ENCODE measurements at places on chromosomes 16 and 17.

DNA sequence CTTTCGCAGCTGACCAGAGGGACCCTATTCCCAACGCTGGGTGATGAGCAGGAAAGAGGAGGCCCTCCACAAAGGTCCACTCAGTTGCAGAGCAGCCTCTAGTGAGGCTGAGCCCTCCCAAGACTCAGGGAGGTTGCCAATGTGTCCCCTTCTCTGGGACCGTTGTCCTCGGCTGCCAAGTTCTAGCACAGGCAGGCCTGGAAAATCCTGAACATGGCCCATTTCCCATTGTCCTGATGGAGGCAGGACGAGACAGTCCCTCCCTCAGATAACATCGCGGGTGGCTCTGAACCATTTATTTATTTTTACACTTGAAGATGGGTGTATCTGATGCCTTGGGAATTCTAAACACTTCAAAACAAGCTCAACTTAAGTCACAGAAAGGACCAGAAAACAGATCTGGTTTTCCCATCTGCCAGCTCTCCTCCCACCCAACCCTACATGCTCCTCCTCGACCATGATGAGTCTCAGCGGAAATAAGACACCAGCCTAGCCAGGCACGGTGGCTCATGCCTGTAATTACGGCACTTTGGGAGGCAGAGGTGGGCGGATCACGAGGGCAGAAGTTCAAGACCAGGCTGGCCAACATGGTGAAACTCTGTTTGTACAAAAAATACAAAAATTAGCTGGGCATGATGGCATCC, 12.8 kb downstream of the CDIP1 start:
- DNase-seq, result no peak

- DNase-seq, result no peak
These were observed 30.3 kb upstream of the LRRC37A start for GRCh38 chr17:46264456-46265198.

GRCh38 chr16:9139965-9140364, 48.5 kb downstream of the HAPSTR1 start:
- DNase-seq, result no peak

GRCh38 chr17:319266-319665, 33.3 kb downstream of the RPH3AL start:
- no peak for DNase-seq

GRCh38 chr16:90019543-90020259, 445 bp upstream of the DBNDD1 start:
- no peak for DNase-seq

DNA sequence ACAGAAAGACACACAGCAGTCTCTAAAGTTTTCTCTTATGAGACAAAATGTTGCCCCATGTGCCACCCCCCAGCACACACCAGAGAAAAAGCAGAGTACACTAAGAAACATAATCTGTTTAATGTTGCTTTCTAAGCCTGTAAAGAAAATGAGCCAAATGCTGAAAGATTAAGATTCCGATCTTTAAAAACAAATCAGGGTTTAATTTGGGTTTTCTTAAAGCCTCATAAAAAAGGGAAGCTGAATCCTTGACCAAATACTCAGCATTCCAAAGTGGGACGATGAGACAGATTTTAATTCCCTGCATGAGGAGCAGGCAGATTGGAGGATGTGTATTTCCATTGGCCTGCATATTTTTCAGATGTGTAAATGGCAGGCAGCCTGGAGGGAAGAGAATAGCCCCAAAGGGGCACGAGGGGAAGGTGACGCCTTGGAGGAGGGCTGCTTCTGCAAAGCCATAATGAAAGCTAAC, 118.4 kb downstream of the COPRS start:
- no peak for DNase-seq

DNA sequence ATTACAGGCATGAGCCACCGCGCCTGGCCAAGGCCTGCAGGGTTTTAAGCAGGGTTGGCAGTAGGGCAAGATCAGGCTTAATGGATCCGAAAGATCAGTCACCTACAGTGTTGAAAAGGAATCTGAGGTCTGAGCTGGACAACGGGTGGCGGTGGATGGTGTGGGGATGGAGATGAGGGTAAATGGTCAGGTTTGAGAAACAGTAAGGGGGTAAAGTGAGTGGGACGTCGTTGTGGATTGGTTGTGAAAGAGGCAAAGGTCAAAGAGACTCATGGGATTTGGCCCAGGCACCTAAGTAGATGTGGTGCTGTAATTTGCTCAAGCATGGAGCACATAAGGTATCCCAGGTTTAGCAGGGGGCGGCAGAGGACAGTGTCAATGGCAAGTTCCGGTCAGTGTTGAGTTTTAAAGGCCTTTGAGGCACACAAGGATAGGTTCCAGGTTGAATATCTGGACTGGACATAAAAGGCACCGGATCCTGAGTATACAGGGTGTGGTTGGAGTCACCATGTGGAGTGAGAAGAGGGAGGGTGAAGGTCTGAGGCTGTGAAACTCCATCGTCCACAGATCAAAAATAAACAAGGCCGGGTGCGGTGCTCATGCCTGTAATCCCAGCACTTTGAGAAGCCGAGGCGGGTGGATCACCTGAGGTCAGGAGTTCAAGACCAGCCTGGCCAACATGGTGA, 1.1 kb upstream of the SLC16A5 start:
- no peak for DNase-seq

- DNase-seq, result no peak
These were observed 132.5 kb downstream of the AATF start for GRCh38 chr17:37081287-37081686.

- no peak for DNase-seq
These were observed 2.1 kb upstream of the HES7 start for GRCh38 chr17:8125947-8126490.

- DNase-seq, result no peak
These were observed 30.0 kb upstream of the ADGRG1 start for GRCh38 chr16:57598437-57598836.

- no peak for DNase-seq
These were observed 5.9 kb upstream of the MMD start for GRCh38 chr17:55427587-55427882.

GRCh38 chr16:8963010-8963820, 491 bp downstream of the USP7 start:
- no peak for DNase-seq

- DNase-seq, result no peak
These were observed 25.6 kb downstream of the MGAT5B start for GRCh38 chr17:76893623-76894334.

GRCh38 chr17:14605267-14605599, 304.4 kb downstream of the HS3ST3B1 start:
- DNase-seq, result no peak

GRCh38 chr16:67538666-67539101, 10.1 kb downstream of the RIPOR1 start:
- DNase-seq, result no peak

- no peak for DNase-seq
These were observed 44.2 kb downstream of the HELZ start for GRCh38 chr17:67200727-67201301.

DNA sequence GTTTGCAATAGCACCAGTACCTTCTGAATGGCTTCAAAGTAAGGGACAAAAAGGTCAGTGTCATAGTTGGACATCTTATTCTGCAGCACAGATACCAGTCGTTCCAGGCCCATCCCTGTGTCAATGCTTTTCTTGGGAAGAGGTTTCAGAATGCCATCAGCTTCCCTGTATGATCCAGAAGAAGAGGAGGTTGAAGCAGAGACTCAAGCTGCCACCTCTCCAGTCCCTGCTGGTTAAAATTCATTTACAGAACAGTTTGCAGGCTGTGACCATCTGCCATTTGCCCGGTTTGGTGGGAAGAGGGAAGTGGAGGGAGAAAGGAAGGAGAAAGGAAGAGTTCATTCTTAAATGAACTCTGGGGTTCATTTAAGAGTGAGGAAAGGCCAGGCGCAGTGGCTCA, 18.4 kb upstream of the EXOSC6 start:
- DNase-seq, result no peak

- no peak for DNase-seq
These were observed 54.4 kb downstream of the SIAH1 start for GRCh38 chr16:48330841-48331192.

GRCh38 chr16:87178977-87179376, 138.2 kb downstream of the C16orf95 start:
- no peak for DNase-seq

DNA sequence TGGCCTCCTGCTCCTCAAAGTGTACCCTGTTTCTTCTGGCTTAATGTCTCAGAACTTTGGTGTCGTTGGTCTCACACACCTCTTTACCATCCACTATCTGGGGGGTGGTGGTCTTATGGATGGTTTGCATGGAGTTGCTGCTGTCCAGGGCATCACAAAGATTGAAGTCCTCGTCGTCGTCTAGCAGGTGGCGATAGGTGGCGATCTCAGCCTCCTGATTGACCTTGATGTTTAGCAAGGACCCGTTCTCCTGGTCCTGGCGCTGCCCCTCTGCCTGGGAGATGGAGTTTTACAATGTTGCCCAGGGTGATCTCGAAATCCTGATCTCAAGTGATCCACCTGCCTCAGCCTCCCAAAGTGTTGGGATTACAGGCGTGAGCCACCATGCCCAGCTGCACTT, 31.1 kb upstream of the HELZ start:
- no peak for DNase-seq

GRCh38 chr16:67040906-67041305, 12.0 kb downstream of the CBFB start:
- no peak for DNase-seq

DNA sequence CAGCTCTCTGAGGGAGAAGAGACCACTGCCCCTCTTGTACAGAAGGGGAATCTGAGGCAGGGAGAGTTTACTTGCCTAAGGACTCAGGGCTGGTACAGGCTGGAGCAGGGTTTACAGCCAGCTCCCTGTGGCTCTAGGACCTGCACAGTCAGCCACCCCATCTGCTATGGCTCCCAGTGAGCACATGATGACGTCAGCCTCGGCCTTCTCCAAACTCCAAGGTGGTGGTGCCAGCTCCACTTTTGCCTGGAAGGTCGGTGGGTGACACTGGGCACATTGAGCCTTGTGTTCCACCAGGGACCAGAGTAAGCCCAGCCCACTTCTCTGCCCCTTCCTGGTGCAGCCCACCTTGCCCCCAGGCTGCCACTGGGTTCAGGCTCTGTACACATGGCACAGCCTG, 202.2 kb downstream of the ENGASE start:
- no peak for DNase-seq

GRCh38 chr17:1222321-1222720, 42.5 kb upstream of the ABR start:
- DNase-seq, result no peak

- DNase-seq, result no peak
These were observed 2.1 kb downstream of the ADGRG3 start for GRCh38 chr16:57670196-57670595.

GRCh38 chr17:42673885-42674754, 2.7 kb downstream of the PLEKHH3 start:
- no peak for DNase-seq

- DNase-seq, result no peak
These were observed 11.5 kb upstream of the TMEM106A start for GRCh38 chr17:43200127-43200526.

DNA sequence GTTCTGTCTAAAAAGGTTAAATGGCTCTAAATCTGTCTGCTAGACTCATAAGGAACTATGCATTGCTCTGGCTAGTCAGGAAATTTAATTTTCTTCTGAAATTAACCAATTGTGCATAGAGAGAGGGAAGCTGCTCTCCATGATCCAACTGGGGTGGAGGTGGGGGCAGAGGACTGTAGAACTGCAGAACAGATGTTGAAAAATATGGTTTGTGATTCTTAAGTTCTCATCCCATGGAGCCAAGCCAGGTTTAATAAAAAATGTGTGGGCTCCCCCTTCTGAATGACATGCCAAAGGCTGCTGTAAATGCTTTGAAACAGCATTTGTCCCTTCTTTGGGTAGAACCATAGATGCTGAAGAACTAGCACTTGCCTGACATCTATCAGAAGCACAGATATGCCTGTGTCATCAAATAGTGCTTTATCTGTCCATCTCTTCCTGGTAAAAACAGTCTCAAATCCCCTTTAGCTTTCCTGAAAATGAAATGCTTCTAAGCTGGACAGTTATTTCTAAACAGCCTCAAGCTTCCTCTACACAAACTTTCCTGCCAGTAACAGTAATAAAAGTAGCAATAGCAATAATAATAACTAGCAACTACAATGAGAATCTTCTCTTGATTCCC, 221.4 kb downstream of the CDH8 start:
- DNase-seq, result no peak

DNA sequence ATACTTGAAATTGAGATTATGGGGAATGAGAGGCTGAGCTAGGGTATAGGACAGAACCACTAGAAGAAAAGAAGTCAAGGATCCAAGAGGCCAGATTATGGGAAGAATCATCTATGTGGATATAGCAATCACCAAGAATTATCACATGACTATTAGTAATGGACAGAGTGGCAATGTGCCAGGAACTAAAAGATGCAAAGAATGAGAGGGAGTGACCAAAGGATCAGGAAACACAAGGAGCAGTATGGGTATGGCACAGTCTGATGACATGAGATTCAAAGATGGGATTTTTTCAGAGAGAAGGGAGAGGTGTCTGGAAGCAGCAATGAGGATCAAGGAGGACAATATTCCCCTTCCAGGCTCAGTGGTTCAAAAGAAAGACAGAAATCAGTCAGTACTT, 212.2 kb downstream of the AATF start:
- DNase-seq, result no peak

- peak; percentile 38 for DNase-seq
These were observed 17.0 kb downstream of the CHD9 start for GRCh38 chr16:53071748-53072301.

DNA sequence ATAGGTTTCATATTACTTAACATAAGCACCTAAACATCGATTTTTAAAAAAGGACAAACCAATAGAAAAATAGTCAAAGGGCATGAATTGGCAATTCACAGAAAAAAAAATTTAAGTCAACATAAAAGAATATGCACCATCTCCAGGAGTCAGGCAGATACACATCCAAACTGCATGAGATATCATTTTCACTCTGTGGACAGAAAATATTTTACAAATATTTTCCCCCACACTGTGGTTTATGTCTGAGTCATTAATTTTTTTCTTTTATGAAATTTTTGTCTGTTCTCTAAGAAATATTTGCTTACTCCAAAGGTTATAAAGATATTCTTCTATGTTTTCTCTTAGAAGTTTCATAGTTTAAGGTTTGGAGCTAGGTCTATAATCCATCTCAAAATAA, 74.4 kb upstream of the DNAH17 start:
- no peak for DNase-seq

DNA sequence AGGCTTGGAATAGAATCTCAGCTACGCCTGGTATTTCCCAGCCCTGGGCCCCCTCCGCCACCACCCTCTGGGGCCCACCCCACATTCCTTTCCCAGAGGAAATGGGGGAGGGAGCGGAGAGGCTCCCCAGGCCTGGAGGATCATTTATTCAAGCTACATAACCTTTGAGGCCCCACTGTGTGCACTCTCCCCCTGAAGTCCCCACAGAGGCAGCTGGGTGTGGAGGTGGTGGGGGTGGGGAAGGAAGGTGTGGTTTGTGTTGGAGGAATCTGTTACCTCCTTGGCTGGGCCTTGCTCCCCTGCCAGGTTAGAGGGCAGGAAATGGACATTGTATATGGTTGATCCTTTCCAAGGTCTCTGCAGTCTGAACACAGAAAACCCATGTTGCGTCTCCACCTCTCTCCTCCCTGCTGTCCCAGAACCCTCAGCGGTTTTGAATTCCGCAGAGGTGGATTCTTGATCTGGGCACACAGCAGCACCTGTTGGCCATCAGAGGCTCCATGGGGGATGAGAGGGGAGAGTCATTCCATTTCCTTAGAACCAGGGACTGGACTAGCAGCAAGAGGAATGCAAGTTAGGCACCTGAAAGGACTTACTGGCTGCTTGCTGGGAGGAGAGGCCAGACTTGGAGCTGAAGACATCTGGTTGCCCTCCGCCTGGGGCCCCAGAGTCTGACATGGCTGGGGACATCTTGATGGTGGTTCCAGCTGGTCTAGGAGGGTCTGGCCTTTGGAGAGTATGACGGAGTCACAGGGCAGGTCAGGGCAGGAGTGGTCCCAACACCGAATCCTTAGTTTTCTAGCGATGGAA, 23.0 kb downstream of the ARHGAP23 start:
- no peak for DNase-seq

GRCh38 chr16:73107371-73107770, 59.4 kb upstream of the ZFHX3 start:
- no peak for DNase-seq

Data from anterior cingulate cortex (tissue), 58 donors.